ENCODE measurements at places on chromosomes 16 and 17.

DNA sequence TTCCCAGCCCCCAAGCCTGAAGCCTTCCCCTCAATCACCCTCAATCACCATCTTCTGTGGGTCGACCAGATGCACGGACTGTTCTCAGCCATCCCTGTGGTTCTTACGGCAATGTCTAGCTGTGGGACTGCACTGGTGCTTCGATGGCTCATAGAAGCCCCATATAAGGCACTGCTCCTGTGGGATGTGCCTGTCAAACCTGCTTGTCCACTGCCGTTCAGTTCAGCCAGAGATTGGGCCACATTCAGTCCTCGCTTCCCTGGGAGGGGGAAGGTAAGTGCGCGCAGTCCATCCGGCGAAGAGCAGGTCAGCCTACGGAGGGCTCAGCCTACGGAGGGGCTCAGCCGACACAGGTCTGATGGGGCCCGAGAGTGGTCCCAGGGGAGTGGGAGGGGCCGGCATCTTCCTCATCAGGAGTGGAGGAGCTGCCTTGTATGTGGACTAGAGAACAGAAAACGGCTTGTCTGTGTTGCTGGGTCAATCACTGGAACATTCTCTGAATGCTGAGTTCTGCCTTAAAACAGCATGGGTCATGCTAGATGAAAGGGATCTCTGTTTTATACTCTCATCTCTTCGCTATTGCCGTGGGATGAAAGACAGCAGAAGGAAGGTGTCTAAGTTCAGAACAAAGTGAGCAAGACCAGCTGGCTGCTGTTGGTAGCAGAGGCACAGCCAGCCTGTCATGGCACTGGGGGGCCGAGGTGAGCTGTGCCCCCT is at the start of gene CARD14:
CARD14 (plus strand) TSS at position 247 of the 717 bp plus-strand sequence. CDS start 11,409 bp downstream, outside the sequence.
- no peaks in the 10 kb centered on the region for H3K27me3 ChIP-seq
- no peak within 1 kb of the TSS for H3K27ac ChIP-seq
- no peak for DNase-seq
- no peaks in the 10 kb centered on the region for H3K36me3 ChIP-seq
- H3K4me1 ChIP-seq, result peaks cover 5% of the 10 kb centered on the region

DNA sequence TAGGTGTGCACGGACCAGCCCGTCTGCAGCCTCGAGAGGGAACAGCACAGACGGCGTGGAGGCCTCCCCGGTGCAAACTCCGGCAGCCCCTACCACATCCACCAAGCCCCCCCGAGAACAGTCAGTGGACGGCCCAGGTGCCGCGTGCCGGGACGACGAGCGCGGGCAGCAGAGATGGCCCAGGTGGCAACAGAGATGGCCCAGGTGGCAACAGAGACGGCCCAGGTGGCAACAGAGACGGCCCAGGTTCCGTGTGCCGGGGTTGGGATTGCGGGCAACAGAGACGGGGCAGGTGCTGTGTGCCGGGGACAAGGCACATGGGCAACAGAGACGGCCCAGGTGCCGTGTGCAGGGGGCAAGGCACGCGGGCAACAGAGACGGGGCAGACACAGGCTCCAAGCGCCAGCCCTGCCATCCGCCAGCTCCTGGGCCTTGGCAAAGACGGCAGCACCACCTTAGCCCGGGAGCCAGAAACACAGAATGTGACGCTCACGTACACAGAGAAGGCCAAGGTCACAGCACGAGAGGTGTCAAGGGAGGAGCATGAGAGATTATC is 31.1 kb downstream of the RPH3AL start:
- H3K4me1 ChIP-seq, result peaks cover 23% of the 10 kb centered on the region
- no peaks in the 10 kb centered on the region for H3K36me3 ChIP-seq
- H3K4me3 ChIP-seq, result no peak overlapping the region

- no peaks in the 10 kb centered on the region for H3K36me3 ChIP-seq
- H3K27ac ChIP-seq, result no peak overlapping the region
- no peaks in the 10 kb centered on the region for H3K27me3 ChIP-seq
- H3K4me3 ChIP-seq, result no peak overlapping the region
- DNase-seq, result no peak
These were observed 238.8 kb upstream of the CDH5 start for GRCh38 chr16:66127459-66128370.

GRCh38 chr16:85662976-85663830 is 25.6 kb downstream of the GINS2 start:
- H3K27me3 ChIP-seq, result no peaks in the 10 kb centered on the region
- H3K4me3 ChIP-seq, result no peak overlapping the region
- peaks cover 27% of the 10 kb centered on the region for H3K4me1 ChIP-seq
- H3K27ac ChIP-seq, result peak overlapping the region; percentile 79
- H3K36me3 ChIP-seq, result peaks cover 85% of the 10 kb centered on the region

GRCh38 chr17:7465597-7466275 is 13.7 kb downstream of the ZBTB4 start:
- H3K27me3 ChIP-seq, result no peaks in the 10 kb centered on the region
- H3K4me3 ChIP-seq, result no peak overlapping the region
- no peak for DNase-seq
- peaks cover 7% of the 10 kb centered on the region for H3K4me1 ChIP-seq
- peaks cover 5% of the 10 kb centered on the region for H3K36me3 ChIP-seq

GRCh38 chr17:63431939-63432804 is 13.9 kb downstream of the CYB561 start:
- no peak overlapping the region for H3K27ac ChIP-seq
- H3K4me1 ChIP-seq, result peaks cover 9% of the 10 kb centered on the region
- H3K4me3 ChIP-seq, result no peak overlapping the region
- H3K36me3 ChIP-seq, result no peaks in the 10 kb centered on the region
- H3K27me3 ChIP-seq, result no peaks in the 10 kb centered on the region
- DNase-seq, result no peak

DNA sequence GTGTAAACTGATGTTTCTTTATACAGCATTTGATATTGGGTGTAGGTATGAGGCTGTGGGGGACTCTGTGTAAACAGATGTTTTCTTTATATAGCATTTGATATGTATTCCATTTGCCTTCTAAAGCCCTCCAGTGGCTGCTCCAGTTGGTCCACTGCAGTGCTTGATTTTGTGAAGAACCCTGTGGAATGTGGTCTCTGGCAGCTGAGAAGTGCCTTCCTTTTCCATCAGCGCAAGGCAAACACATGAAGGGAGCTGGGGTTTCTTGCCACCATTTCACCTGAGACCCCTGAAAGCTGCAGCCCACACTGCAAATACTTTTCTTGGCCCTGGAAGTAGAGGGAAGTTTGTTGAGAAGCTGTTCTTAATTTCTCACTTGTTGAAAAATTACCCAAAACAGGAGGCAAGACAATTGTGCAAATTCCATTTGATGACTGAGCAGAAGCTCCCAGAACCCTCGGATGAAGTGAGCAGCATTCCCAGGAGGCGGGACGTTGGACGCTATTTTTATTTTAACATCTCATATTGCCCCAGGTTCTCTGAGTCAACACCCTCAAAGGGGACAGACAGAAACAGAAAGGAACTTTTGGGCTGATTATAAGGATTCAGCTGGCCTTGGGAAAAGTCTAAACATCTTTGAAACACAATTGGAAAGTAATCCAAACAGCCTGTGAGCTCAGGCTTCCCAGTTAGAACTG is 158.5 kb upstream of the RPH3AL start:
- no peak overlapping the region for H3K4me3 ChIP-seq
- H3K27ac ChIP-seq, result no peak overlapping the region
- no peak for DNase-seq
- H3K4me1 ChIP-seq, result no peaks in the 10 kb centered on the region
- H3K27me3 ChIP-seq, result no peaks in the 10 kb centered on the region

DNA sequence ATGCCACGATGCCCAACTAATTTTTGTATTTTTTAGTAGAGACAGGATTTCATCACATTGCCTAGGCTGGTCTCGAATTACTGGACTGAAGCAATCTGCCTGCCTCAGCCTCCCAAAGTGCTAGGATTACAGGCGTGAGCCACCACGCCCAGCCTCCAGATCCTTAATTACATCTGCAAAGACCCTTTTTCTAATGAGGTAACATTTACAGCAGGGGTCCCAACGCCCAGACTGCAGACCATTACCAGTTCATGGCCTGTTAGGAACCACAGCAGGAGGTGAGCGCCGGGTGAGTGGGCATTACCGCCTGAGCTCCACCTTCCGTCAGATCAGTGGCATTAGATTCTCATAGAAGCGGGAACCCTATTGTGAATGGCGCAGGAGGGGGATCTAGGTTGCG is 4.0 kb upstream of the RAB11FIP4 start:
- no peaks in the 10 kb centered on the region for H3K36me3 ChIP-seq
- H3K4me3 ChIP-seq, result no peak overlapping the region
- DNase-seq, result no peak
- peaks cover 3% of the 10 kb centered on the region for H3K4me1 ChIP-seq
- H3K27me3 ChIP-seq, result peaks cover 27% of the 10 kb centered on the region
- H3K27ac ChIP-seq, result no peak overlapping the region

- H3K4me3 ChIP-seq, result no peak overlapping the region
- H3K4me1 ChIP-seq, result peaks cover 2% of the 10 kb centered on the region
- H3K27ac ChIP-seq, result no peak overlapping the region
- H3K27me3 ChIP-seq, result no peaks in the 10 kb centered on the region
- DNase-seq, result no peak
These were observed 472.8 kb downstream of the MAF start for GRCh38 chr16:79127766-79128165.

DNA sequence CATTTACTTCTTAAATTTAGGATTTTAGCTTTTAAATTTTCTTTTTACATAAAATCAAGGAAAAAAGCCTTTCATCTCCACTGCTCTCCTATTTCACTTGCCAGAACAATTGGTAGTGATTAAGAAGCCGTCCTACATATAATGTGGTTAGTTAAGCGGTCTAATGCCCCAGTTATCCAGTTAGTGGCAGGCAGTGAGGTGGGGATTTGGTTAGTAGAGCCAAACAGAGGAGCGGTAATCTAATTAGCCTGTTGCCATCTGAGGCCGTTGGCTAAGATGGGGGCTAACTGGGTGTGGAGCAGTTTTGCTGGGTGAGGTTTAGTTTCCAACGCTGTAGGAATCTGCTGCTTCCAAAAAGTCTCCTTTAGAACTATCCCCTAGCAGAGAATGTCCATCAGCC is 22.4 kb downstream of the SNX11 start:
- no peaks in the 10 kb centered on the region for H3K27me3 ChIP-seq
- H3K4me1 ChIP-seq, result no peaks in the 10 kb centered on the region
- no peak for DNase-seq
- H3K4me3 ChIP-seq, result no peak overlapping the region
- no peak overlapping the region for H3K27ac ChIP-seq
- H3K36me3 ChIP-seq, result peaks cover 3% of the 10 kb centered on the region

DNA sequence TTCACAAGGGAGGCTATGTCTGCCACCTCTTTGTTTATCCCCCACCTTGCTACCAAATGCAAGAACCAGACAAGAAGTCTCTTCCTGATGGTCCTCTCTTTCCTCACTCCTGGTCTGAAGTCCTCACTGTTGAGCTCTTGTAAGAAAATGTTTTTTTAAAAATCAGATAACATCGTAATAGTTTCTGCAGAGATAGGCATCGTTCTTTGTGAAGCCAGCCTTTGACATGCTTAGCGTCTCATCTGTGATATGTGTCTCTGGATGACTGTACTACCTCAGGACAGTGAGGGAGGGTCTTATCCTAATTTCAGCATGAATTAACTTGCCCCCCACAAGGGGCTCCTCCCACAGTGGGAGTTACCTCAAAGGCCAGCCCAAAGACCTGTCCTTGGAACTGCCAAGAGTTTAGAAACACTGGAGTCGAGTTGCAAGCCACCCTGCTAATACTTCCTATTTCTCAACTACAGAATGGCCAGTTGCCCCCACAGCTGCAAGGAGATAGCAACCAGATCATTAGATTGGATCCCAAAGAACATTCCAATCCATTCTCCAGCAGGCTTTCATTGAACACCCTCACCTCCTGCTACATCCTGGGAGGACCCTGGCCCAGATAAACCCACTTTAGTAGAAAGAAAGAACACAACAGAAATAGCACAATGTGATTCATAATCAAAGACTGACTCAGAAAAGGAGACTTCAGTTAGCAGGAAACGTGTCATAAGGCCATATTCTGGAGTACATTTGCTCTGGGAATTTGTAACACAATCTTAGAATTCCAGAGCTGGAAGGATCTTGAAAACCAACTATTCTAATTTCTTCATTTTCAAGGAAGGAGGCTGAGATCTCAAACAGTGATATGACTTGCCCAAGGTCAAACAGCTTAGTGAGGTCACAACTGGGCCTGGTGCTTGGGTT is 151.0 kb downstream of the IRX3 start:
- H3K27ac ChIP-seq, result no peak overlapping the region
- H3K4me3 ChIP-seq, result no peak overlapping the region
- no peaks in the 10 kb centered on the region for H3K36me3 ChIP-seq
- no peaks in the 10 kb centered on the region for H3K4me1 ChIP-seq

GRCh38 chr16:87246269-87247065 is 70.7 kb downstream of the C16orf95 start:
- no peak overlapping the region for H3K27ac ChIP-seq
- no peaks in the 10 kb centered on the region for H3K27me3 ChIP-seq
- no peak overlapping the region for H3K4me3 ChIP-seq

- no peak for DNase-seq
- H3K4me3 ChIP-seq, result no peak within 1 kb of the TSS
- no peaks in the 10 kb centered on the region for H3K4me1 ChIP-seq
- H3K27me3 ChIP-seq, result no peaks in the 10 kb centered on the region
- no peaks in the 10 kb centered on the region for H3K36me3 ChIP-seq
These were observed at the start of gene PMFBP1 for GRCh38 chr16:72172105-72173034. Gene PMFBP1, minus strand, starts transcription at chr16:72172155. Its CDS starts 947 bp downstream, at chr16:72171208.

GRCh38 chr17:17774009-17774881 is 62.5 kb downstream of the SREBF1 start:
- no peaks in the 10 kb centered on the region for H3K36me3 ChIP-seq
- DNase-seq, result no peak
- no peaks in the 10 kb centered on the region for H3K27me3 ChIP-seq
- H3K4me1 ChIP-seq, result peaks cover 29% of the 10 kb centered on the region

DNA sequence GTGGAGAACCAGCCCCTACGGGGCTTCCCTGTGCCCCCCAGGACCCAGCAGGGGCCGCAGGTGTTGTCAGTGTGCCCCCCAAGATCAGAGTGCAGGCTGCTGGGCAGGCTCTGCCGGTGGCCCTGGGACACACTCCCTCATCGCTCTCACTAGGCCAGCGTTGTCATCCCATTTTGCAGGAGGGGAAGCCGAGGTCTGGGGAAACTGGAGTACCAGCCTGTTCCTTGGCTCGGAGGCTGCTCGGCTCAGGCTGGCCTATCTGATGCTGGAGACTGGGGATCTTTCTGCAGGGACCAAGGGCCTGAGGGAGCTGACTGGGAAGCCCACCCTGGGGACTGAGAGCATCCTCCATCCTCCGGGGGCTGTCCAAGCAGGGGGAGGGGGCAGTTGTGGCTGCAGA is 74.2 kb upstream of the CBX4 start:
- no peak for DNase-seq
- no peak overlapping the region for H3K27ac ChIP-seq
- no peak overlapping the region for H3K4me3 ChIP-seq

- no peaks in the 10 kb centered on the region for H3K36me3 ChIP-seq
- no peak overlapping the region for H3K27ac ChIP-seq
- H3K27me3 ChIP-seq, result no peaks in the 10 kb centered on the region
- H3K4me1 ChIP-seq, result no peaks in the 10 kb centered on the region
These were observed 131.2 kb downstream of the HS3ST3B1 start for GRCh38 chr17:14432079-14432478.

GRCh38 chr16:22614271-22614947 is 103.7 kb downstream of the NPIPB5 start:
- H3K4me1 ChIP-seq, result no peaks in the 10 kb centered on the region
- H3K36me3 ChIP-seq, result no peaks in the 10 kb centered on the region
- peaks cover 7% of the 10 kb centered on the region for H3K27me3 ChIP-seq
